Mucosa of gallbladder (tissue), 1 donor: ENCODE measurements at places on chromosomes 3 and 15. TPM values are rescaled to one million over a fixed set of nuclear protein-coding genes. Genes with fewer than 3 reads are reported as not detected.

- DNase-seq = peak; percentile 48
Measured at GRCh38 chr3:142993958-142994442, 7.4 kb upstream of the U2SURP start.

GRCh38 chr15:67383899-67384298, 129.3 kb downstream of the IQCH start:
- no peak for DNase-seq

DNA sequence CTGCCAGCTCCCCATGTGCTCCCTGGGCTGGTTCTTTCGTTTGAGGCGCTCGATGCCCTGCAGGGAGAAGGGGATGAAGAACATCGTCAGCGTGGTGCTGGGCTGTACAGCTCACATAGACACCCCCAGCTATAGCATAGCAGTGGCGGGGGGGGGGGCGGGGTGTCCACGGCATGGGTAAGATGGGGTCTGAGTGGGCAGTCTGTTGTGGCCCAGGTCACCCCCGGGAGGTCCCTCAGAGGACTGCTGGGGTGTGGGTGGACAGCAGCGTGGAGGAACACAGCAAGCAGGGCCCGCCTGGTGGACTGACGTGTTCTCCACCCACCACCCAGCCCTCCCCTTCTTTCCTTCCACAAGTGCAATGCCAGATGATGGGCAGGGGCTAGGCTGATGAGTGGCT, 43.7 kb downstream of the TGM4 start:
- no peak for DNase-seq

- no peak for DNase-seq
Measured at GRCh38 chr15:55897560-55898336, 95.7 kb downstream of the NEDD4 start.

GRCh38 chr3:194675680-194676079, 3.7 kb upstream of the LSG1 start:
- DNase-seq = no peak

DNA sequence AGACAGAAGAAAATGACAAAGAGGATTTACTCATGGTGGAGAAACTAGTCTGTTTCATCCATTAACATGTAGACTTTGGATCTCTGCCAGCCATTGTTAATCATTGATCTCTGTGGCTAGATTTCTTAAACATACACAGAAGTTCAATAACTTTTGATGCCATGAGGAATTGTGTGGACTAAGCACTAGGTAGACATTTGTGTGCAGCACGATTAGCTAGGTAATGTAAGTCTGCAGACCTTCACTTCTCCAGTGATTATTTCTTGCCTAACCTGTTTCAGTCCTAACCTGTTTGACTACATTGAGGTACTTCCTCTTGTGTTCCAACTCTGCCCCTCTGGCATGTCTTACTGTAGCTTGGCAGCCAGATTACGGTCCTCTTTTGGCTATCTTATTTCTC, 928.5 kb upstream of the ROBO1 start:
- DNase-seq = peak; percentile 77

DNA sequence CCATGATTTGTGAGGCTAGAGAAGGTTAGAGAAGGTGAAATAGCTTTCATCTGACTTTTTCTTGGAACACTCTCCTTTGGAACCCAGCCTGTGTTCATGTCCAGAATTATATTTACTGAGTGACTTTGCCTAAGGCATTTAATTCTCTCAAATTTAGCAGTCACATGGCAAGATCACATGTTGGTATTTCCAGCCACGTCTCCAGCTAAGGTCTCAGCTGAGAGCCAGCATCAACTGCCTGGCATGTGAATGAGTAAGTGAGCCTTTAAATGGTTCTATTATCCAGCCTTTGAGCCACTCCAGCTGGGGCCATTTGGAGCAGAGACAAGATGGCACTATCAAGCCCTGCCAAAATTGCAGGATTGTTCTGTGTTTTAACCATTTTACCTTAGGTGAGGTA, 130.2 kb upstream of the SGO1 start:
- no peak for DNase-seq

DNA sequence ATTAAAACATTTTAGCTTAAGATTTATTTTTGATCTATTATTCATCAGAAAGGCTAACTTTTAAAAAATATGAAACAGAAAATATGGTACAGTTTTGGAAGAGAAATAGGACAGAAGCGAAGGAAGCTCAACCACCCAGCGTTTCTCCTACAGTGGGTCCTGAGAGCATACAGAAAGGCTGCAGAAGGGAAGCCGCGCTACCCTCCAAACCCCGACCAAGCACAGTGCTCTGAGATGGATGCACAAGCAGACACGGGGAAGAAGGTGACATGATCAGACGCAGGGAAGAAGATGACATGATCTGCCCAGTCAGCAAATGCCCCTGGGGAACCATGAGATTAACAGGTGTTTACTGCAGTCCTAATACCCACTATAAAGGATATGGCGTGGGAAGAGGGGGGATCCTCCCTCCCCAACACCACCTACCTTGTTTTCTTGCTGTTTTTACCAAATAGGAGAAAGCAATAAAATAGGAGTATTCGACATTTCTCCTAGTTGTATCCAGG, 14.4 kb downstream of the DCUN1D1 start:
- DNase-seq = no peak

- DNase-seq = no peak
Measured at GRCh38 chr3:47746264-47746663, 35.4 kb downstream of the SMARCC1 start.

- DNase-seq = peak; percentile 61
Measured at GRCh38 chr3:143307613-143308183, 188.1 kb downstream of the CHST2 start.

- no peak for DNase-seq
Measured at GRCh38 chr3:32447865-32448400, 54.7 kb downstream of the CMTM6 start.

DNA sequence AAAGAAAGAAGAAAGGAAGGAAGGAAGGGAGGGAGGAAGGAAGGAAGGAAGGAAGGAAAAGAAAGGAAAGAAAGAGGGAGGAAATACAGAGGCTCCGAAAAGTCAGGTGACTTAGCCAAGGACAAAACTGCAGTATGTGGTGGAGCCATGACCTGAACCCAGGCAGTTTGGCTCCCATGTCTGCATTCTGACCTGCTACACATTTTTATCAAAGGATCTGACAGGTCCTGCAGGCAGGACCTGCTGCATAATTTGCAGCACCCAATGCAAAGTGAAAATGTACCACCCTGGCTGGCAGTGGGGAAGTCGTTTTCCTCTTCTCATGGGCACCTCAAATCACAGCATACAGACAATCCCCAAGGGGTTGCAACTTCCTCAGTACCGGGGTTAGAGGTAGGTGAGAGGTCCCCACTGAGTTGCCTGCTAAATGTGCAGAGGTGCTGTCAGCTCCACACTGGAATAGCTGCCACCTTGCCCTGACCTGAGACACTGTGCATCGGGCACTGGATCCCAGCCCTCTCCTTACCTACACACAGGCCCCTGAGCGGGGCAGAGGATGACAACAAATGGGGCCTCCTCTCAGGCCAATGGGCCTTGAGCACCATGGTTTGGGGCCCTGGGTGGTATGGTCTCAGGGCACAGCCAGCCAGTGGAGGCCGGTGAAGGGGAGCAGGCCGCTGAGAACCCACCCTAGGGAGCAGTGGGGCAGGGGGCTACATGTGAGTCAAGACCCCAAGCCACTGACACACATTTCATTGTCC, 175.1 kb downstream of the SHQ1 start:
- DNase-seq = no peak

DNA sequence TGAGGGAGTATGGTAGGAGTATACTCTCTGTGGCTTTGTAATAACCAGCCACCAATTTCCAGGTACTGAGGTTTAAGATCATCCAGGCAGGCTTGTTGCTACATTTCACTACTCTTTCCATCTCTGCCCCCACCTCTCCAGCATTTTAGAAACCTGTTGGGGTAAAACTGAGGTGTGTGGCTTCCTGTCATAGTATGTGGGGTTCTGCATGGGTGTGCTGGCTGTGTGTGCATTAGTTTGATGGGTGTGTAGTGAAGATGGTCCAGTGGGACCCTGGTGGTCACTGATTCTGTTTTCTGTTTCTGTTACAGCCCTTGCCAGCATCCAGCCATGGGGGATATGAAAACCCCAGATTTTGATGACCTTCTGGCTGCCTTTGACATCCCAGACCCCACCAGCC, 34.0 kb downstream of the ZNF592 start:
- no peak for DNase-seq

DNA sequence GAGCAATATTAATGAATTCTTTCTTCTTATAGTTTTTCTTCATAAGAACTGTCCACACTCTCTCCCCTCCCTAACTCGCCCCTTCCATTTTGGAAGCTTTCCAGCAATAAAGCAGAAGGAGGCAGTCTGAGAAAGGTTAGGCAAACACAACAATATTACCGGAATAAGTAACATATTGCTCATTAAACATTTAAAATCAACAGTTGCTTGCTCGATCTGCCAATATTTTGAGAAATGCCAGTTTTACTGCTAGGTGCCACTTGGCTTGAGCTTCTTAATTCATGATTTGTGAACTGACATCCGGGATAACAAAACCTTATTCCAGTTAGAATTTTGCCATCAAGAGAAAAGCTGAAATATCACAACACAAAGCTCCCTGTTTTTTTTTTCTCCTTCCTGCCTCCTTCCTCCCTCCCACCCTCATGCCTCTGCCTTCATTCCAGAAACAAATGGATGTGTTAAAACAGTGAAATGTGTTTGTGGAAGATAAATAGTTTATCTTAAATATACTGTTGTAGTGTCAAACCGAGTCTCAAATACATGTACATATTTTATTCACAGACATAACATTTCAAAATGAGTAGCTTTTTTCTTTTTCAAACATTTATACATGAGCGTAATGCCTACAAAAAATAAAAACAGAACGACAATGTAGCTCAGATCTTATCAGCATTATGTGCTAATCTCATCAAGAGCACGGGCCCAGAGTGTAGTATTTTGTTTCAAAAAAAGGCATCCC, 253.7 kb downstream of the GAP43 start:
- DNase-seq = no peak

- DNase-seq = no peak
Measured at GRCh38 chr15:68231102-68231818, 1.7 kb upstream of the CLN6 start.

DNA sequence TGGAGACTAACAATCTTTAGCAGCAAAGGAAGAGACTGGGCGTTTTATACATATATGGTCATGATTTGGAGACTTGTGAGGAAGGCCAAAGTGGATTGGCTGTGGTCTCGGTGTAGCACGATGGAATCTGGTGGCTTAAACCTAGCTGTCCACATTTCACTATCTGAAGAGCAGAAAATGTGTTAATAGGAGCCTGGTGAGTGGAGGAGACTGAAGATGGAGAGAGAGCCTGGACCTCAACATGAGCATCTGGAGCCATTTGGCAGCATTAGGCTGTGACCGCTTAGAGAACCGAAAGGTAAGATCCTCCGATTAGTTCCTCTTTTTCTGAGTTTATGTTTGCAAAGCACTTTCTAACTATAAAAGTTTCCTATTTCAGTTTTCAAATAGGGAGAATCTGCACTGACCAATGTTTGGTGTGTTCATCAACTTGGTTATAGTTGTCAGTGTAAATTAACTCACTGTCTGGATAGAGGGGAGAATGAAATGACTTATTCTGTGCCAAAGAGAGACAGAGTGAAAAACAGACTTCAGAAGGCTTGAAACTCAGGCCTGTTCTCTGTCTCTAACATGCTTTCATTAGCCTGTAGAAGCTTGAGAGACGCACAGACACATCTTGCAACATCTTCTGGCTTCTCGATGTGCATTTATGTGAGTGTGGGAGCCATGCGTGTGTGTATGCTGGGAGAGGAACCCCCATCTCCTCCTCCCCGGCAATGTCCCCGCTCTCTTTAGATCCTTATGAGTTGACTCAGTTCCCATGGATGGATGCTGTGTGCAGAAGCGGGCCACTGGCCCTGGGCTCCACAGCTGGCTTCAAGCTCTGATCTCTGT, 244.7 kb upstream of the TBL1XR1 start:
- DNase-seq = no peak

GRCh38 chr15:98120561-98120960, 160.1 kb downstream of the ARRDC4 start:
- no peak for DNase-seq

GRCh38 chr3:126654571-126655383, at the start of gene TXNRD3:
Gene TXNRD3, minus strand, starts transcription at chr3:126655124.
- peak; percentile 78 for DNase-seq

DNA sequence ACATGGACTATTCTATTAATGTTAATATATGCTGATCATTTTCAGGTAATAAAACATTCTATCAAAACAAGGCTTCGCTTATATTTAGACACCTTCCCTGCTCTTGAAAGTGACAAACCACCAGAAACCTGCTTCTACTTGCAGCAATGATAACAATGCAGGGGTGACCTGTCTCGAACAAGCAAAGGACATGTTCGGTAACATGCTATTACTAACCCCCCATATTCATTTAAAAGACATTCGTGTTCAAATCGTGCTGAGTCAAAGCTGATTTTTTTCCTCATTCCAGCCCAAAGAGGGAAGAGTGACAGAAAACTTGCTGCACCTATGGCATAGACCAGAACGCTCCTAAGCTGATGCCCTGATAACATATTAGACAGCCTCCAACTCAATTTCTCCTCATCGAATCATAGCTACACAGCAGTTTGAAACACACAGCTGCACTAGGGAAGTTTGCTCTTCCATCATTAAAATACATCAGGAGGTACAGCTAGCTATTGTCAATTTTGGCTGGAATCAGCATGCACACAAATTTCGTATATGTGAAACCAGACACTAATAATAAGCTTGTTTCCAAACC, 341.5 kb downstream of the FOXP1 start:
- DNase-seq = no peak

DNA sequence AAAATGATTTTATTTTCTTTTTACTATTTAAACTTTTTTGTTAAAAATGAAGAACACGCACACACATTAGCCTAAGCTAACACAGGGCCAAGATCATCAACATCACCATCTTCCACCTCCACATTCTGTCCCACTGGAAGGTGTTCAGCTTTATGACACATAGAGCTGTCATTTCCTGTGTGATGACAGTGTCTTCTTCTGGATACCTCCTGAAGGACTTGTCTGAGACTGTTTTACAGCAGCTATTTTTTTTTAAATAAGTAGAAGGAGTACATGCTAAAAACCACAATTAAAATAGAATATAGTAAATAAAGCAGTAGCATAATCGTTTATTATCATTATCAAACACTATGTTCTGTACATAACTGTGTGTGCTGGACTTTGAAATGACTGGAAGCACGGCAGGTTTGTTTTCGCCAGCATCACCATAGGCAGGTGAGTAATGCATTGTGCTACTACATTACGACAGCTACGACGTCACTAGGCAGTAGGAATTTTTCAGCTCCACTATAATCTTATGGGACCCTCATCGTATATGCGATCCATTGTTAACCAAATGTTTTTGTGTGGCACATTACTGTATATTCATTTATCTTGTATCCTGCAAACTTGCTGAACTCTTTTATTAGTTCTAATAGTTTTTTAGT, 72.8 kb downstream of the KLF15 start:
- no peak for DNase-seq

- no peak for DNase-seq
Measured at GRCh38 chr3:31918179-31919150, 62.6 kb downstream of the OSBPL10 start.

GRCh38 chr3:45409921-45410320, 21.5 kb downstream of the LARS2 start:
- no peak for DNase-seq

POC1A gene
- 3.4 TPM for total RNA-seq

VWA5B2 gene
- not detected for total RNA-seq

STRA6 gene
- total RNA-seq = 0.75 TPM

CAND2 gene
- 12.1 TPM for total RNA-seq

VEPH1 gene
- total RNA-seq = 3.1 TPM

PBRM1 gene
- 54.3 TPM for total RNA-seq

ANKRD28 gene
- 36.6 TPM for total RNA-seq
